ENCODE measurements at places on chromosomes 6 and 20. TPM values are rescaled to one million over a fixed set of nuclear protein-coding genes. Genes with fewer than 3 reads are reported as not detected.

- no peak for DNase-seq
Measured at GRCh38 chr20:1323256-1323655, 5.7 kb downstream of the SDCBP2 start.

- no peak for DNase-seq
Measured at GRCh38 chr20:10209091-10209490, 9.5 kb upstream of the SNAP25 start.

GRCh38 chr6:129488313-129488712 lies 221.7 kb downstream of the ARHGAP18 start:
- no peak for DNase-seq

- no peak for DNase-seq
Measured at GRCh38 chr6:151901009-151901411, 93.5 kb downstream of the ESR1 start.

GRCh38 chr6:128186729-128187128 lies 285.9 kb upstream of the THEMIS start:
- no peak for DNase-seq

DNA sequence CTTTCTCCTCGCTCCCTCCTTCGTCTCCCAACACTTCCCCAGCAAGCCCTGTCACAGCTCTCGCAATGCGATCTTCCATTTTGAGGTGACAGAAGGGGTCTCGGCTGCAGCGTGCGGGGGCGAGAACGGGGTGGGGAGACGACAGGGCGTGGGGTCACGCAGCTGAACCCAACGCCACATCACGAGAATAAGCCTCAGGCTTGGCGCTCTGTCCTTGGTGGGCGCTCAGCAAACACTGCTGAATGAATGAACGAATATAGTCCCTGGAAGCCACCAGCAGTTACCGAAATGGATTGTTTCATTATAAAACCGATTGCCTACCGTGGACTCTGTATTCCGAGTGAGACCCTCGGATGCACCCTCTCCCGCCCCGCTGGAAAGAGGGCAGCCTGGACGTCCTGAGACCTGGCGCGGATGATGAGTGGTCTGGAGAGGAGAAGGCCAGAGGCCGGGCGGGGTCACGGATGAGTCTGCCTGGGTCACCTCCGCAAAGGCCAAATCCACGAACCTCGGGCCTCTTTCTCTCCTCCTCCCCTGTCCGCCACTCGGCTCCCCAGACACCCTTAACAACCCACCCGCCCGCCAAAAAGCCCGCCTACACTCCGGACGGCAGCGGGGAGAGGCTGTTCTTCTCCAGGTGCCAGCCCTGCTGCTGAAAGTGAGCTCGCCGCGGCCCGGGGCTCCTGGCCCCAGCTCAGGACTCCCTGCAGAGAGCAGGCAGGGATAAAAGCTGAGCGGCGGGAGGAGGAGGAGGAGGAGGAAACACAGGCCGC lies 3.7 kb downstream of the NRN1 start:
- DNase-seq, result no peak

DNA sequence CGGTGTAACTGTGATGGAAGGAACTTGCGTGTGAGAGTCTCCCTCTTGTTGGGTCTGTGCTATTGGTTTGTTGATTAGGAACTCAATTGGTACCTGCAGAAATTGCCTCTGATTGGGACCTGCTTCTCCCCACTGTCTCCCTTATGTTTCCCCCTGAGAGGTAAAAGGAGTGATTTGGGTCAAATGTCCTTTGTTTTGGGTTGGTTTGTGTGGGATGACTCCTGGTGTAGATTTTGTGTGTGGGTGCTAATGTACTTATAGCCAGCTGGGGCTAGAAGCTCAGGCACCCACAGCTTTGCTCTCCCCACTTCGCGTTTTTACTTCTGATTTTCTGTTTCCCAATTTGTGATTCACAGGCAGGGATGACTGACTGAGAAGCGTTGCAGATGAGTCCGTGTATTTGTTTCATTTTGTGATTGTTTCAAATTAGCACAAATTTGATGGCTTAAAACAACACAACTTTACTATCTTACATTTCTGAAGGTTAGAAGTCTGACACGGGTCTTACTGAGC lies 79.1 kb downstream of the UTRN start:
- no peak for DNase-seq

DNA sequence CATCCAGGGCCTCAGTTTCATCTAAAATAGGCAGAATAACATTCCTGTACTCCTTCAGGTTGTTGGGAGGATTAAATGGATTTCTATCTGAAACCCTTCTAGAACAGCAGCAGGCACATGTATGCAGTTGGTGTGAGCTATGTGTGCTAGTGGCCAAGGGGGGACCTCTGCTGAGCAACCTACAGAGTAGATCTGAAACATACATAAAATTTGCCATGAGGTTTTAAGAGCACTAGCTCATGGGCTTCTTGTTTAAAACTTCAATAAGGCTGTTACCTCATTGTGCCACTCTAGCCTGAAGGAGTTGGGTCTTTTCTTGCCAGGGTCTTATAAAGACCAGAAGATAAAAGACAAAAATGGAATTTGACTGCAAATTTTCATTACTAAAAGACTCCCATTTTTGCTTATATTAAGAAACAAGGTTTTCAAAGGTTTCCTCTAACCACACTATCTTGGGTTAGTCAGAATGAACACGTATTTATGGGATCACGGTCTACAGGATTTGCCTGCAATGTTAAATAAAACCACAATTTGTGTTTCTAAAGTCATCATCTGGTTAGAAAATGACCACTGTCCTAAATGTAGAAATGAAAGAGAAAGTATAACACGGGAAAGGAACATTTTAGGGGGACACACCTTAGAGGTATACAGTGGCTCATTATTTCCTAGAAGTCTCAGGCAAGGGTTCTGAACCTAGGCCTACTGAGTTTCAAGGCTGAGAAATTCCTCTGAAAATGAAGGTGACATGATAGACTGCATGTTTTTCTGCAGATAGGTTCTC lies 144.9 kb upstream of the OLIG3 start:
- no peak for DNase-seq

DNA sequence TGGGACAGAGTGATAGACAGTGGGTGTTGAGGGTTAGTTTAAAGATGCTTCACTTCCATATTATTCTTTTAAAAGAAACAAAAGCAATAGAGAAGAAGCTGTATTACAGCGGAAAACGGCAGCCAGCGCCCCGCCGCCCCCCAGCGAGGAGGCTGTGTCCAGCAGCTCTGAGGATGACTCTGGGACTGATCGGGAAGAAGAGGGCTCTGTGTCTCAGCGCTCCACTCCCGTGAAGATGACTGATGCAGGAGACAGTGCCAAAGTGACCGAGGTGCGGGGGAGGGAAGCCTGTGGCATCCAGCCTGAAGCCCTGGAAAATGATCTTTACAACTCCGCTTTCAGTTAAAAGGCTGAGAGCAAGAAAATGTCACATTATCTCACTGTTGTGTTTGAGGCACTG lies 100.2 kb downstream of the FIG4 start:
- no peak for DNase-seq

- no peak for DNase-seq
Measured at GRCh38 chr20:58652606-58653294, 1.7 kb downstream of the STX16 start.

DNA sequence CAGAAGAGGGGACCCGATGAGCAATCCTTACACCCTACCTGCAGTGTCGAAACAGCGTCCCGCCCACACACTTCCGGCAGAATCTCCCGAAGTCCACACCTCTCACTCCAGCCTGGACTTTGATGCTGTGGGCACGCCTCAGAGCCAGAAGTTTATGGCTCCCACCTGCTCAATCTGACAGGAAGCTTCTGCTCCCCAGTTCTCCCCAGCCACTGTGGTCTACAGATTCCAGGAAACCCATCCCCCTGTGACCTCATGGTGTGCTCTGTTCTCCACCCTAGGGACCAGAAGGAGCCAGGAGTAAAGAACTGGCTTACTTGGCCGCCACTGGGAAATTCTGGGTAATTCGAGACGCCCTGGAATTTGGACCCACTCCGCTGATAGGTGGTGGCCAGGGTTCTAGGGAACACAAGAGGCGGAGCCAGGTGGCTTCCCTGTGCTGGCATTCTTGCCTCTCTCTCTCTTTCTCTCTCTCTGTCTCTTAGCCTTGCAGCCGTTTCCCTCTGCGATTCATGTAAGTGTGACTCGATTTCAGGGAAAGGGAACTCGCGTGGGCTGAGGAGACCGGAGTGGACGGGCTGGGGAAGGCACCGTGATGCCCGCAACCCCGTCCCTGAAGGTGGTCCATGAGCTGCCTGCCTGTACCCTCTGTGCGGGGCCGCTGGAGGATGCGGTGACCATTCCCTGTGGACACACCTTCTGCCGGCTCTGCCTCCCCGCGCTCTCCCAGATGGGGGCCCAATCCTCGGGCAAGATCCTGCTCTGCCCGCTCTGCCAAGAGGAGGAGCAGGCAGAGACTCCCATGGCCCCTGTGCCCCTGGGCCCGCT lies at the start of gene TRIM15:
TSS of gene TRIM15 (plus strand) at position 457 of the 828 bp plus-strand sequence. CDS start at position 596, 139 bp downstream.
- no peak for DNase-seq

MEP1A gene
- total RNA-seq, result not detected

ETV7 gene
- total RNA-seq, result 14.6 TPM

PDE7B gene
- 0.49 TPM for total RNA-seq
